ENCODE measurements at places on chromosomes 7 and 10. TPM values are rescaled to one million over a fixed set of nuclear protein-coding genes. Genes with fewer than 3 reads are reported as not detected.

- DNase-seq = no peak
Measured at GRCh38 chr7:87170828-87171227, 18.6 kb downstream of the DMTF1 start.

GRCh38 chr10:121291823-121292222, 306.4 kb downstream of the FGFR2 start:
- DNase-seq = no peak

DNA sequence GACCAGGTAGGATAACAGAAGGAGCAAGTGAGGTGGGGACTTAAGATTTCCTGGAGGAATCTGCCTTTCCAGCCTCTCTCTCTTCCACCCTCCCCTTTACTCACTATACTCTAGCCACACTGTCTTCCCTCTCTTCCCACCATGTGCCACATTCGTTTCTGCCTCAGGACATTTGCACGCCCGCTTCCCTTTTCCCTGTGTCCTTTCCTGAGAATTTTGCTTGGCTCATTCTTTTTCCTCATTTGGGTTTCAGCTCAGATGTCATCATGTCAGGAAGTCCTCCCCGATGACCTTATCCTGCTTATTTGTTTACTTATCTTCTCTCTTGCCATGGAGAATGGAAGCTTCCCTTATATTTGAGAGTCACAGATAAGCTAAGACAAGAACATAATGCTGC, 363.8 kb downstream of the PRPF18 start:
- DNase-seq = no peak

GRCh38 chr7:7808156-7808555, 89.7 kb upstream of the RPA3 start:
- DNase-seq = no peak

- DNase-seq = no peak
Measured at GRCh38 chr10:3928078-3928477, 143.1 kb upstream of the KLF6 start.

DNA sequence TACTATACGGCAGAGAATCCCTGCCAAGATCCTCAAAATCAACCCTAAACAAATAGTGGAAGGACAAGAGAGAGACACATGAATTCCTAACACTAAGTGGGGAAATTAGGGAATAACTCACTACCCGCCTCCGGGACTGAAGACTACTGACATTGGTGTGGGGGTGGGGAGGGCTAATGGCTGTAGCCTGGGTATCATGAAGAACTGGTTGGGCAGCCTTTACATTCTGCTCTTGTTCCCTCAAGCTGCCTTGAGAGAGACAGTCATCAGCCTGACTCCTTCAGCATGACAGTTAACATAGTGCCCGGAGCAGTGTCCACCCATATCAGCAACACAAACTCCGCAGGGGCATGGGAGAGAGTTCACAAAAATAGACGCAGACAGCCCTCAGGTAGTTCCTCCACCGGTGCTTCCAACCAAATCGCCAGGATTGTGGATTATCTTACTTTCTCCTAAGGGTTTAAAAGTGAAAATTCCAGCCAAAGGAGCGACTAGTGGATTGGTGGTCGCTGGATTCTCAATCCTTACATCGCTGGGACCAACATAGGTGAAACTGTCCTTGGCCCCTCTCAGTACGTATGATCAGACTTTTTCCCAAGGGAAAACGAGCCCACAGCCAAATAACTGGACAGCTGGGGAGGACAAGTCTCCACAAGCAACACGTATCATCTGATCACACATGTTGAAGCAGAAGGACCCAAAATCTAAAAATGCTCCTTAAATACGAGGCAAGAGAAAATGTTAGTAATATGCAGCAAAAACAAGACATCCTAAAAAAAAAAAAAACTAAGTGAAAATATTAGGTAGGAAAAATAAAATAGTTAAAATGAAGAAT, 22.6 kb downstream of the TMEM254 start:
- no peak for DNase-seq

DNA sequence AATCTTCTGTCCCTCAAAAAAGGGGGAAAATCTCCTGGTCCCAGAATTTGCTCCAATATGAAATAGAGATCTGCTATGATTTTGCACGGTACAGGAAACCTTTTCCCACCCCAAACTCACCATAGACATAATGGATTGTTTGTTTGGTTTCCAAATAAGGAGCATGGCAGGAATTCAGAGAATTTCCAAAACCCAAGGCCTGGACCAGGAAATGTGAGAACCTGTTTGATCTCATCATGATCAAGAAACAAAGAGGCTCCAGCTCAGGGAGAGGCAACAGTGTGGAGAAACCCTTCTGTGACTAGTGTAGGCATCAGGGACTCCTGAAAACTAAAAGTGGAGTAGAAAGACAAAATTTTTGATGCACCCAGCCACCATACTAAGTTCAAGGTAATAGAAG, 1548.1 kb upstream of the LRRTM3 start:
- no peak for DNase-seq

- no peak for DNase-seq
Measured at GRCh38 chr7:70680743-70681468, 451.0 kb upstream of the GALNT17 start.

GRCh38 chr10:75596930-75597620, 165.7 kb downstream of the LRMDA start:
- DNase-seq = no peak

- DNase-seq = no peak
Measured at GRCh38 chr10:110577056-110577455, 9.6 kb downstream of the SMC3 start.

DNA sequence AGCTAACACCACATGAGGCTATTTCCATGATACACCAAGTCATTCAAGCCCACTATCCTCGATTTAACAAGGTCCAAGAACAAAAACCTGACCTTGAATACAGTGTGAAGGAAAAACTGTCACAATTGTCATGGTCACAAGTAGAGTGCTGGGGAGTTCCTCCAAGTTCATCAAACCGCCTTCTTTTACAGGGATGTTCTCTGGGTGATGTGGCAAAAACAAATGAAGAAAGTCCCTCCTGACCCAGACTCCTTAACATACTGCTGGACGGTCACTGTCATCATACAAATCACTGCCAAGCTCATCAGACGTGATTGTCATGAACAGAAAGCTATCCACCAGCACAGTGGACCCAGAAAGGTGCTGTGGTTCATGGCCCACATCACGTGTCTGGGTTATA, 28.9 kb downstream of the HIPK2 start:
- DNase-seq = no peak

DNA sequence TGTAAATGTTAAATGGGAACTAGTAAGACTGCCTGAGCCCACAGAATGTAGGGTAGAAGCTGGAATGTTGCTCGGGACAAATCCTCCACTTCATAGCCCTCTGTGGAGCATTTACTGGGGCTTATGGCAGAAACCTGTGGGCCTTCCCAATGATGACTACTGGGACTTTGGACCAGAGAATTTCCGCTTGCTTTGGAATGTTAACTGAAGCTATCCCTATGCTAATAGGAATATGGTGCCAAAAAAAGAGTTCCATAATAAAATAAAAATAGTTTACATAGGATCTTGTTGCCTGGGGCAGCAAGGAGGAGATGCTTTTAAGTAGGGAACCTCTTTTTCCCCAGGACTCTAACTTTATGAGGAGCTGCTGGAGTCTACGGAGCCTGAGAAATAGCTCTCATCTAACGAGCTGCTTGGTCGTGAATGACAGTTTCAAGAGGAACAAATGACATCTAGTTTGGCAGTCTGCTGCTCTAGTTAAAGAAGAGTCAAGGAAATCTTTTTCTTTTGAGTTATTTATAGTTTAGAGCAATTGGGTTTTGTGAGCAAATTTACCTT, 5.7 kb upstream of the DYNC2I1 start:
- no peak for DNase-seq

GRCh38 chr10:81473755-81474154, 401.2 kb upstream of the NRG3 start:
- DNase-seq = no peak

GRCh38 chr10:127486355-127486754, 62.8 kb upstream of the NPS start:
- no peak for DNase-seq

GRCh38 chr10:46226900-46227558, 59.8 kb upstream of the ANTXRL start:
- DNase-seq = no peak

- no peak for DNase-seq
Measured at GRCh38 chr10:69567920-69568319, 5.3 kb downstream of the NEUROG3 start.

DNA sequence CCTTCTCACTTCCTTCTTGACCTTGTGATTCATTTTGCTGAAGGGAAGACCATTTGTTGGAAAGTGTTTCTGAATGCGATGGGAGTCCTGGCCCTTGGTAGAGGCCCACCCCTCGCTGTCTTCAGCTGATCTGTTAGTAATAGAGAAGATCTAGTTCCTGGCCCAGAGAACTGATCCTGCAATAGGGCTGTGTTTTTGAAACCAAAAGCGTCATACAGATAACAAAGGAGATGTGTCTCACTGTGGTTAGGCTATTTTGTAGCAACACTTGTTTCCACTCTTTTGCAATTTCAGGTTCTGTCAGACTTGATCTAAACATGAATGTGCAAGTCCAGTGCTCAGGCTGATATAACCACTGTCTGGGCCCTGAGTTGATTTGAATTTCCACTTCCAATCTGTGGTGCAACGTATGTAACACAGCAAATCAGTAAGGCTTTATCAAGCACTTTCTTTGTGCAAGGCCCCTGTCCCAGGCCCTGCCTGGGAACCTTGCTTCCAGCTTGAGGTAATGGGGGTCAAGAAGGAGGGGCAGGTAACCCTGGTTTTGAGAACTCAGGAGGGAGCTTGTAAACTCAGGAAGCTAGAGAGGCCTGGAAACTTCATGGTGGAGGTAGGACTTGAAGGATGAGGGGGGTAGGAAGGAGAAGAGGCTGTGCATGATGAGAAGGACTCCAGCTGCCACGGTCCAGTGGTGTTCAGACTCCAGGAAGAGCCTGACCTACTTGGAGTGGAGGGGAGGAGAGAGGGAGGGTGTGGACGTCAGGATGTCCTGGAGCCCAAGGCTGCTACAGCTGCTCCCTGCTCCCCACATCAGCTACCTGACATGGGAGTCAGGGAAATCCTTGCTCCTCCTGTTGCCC, 42.2 kb upstream of the SRGN start:
- no peak for DNase-seq

DNA sequence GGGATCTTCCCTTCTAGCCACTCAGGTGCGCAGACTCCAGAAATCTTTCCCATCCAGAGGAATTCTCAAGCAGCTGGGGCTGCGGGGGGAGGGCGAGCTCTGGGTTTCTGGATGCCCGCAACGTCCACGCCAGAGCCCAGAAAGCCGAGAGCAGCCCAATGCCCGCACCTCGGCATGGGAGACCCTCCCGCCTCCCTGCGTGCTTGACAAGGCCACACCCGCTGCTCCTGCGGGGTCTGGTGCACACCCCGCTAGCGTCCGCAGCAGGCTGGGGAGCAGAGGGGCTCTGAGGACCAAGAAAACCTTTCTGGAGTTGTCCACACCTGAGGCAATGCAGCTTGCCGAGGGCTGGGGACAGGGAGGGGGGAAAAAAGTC, 66.2 kb downstream of the SLC29A4 start:
- no peak for DNase-seq

- DNase-seq = no peak
Measured at GRCh38 chr7:30765408-30765807, 5.8 kb upstream of the MINDY4 start.

DNA sequence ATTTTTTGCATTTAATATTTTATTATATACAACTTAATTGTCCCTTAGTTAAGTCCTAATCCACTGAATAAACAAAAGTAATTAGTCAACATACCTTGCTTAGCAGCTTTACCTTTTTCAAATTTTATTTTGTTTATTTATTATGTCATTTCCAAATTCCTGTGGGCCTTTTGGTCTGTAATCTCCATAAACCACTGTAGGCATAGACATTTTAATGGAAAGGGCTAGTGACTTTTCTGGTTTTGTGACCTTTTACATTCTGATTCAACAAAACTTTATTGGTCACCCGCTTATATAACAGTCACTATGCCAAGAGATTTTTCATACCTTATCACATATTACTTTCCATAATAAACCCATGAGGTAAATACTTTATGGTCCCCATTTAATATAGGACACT, 181.3 kb upstream of the PRPS1L1 start:
- DNase-seq = no peak

DNA sequence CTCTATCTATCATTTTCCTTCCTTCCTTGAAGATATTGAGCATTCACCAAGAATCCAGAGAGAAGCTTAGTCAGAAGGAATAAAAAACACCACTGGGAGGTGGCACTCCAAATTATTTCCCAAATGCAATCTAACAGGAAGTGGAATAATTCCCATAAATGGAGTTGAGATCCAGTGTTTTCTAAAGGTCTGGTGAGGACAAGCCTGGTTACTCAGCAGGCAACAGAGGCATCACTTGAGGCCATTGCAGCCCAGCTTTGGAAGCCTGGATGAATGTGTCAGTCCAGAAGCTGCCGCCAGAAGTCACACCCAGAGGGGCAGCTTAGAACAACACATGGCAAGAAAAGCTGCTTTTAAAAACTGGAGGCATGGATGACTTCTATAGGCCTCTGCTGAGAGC, 288.9 kb upstream of the KLF6 start:
- DNase-seq = no peak

DNA sequence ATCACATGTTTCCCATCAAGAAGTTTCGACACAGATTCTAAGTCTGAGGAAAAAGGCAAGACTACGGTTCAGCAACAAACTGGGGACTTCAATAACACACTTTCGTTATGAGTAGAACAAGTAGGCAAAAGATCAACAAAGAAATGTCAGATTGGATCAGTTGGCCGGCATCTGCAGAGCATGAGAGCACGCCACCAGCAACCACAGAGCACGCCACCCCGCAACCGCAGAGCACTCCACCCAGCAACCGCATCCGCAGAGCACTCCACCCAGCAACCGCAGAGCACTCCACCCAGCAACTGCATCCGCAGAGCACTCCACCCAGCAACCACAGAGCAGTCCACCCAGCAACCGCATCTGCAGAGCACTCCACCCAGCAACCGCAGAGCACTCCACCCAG, 89.7 kb upstream of the FAM20C start:
- no peak for DNase-seq

NPSR1 gene
- not detected for polyA plus RNA-seq

PRR15 gene
- polyA plus RNA-seq = 4.8 TPM

MEIG1 gene
- 0.22 TPM for polyA plus RNA-seq

HMX3 gene
- polyA plus RNA-seq = not detected

RGR gene
- polyA plus RNA-seq = 0.27 TPM

SLC13A1 gene
- not detected for polyA plus RNA-seq

SSC4D gene
- 0.68 TPM for polyA plus RNA-seq

LIPK gene
- polyA plus RNA-seq = not detected

OR13A1 gene
- 0.32 TPM for polyA plus RNA-seq

ZNF117 gene
- polyA plus RNA-seq = 3.1 TPM

SRGN gene
- polyA plus RNA-seq = 205 TPM
